ENCODE measurements at places on chromosomes 7 and 10.

- no peak for DNase-seq
Measured at GRCh38 chr7:90625051-90625450, 28.9 kb downstream of the CDK14 start.

DNA sequence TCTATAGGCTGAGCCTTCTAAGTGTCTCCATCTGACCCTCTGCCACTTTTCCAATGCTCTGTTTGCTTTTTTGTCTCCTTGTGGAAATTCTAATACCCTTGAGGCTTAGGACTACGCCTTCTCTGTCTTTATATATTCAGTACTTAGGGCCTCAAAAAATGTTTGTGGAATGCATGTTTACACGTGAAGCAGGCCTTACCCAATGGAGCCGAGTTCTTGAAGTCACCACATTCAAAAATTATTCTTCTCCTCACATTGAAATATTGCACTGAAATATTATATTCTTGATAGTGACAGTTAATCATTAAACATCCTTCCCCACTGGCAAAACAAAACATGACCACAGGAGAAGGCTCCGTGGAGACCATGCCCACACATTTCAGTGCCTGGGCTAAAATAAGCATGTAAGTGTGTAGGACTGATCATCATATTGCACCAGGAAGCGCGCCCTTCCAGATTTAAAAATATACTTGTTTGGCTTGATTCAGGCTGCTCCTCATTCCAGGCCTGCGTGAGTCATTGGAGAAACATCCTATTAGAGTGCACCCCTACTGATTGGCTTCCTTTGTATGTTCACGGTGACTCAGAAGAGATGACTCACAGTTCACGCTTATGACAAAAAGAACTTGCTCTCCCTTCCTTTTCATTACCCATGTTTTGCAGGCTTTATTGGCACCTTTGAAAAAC lies 307.4 kb upstream of the AOAH start:
- peak; percentile 28 for DNase-seq

DNA sequence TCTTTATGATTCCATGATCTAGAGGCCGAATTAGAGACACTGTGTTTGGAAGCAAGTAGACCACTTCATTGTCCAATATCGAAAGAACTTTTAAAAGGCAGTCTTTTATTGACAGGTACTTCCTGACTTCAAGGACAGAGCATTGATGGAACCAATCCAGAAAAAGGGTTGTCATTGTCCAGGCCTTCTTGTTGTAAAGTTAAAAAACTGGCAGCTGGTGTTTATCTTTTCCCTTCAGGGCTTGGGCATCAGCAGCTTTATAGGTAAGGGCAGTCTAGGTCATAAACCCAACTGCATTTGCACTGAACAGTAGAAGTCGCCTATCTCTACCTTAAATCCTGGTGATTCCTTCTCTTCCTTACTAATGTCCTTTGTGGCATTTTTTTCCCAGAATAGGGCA lies 95.6 kb downstream of the ST7 start:
- DNase-seq, result no peak

DNA sequence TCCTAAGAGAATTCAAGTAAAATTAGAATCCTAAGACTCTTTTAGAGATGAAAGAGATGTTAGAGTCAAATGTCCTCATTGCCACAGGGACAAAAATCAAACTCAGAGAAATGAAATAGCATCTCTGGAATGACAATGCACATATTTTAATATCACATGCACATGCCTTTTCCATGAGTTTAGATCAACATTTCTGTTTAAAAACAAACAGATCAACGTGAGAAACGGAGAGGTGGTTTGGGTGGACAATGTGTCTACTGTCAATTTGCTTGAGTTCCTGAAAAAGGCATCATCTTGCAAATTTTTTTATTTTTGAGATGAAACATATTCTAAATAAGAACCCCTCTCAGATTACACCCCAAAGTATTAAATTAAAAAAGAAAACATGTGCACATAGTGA lies 130.0 kb downstream of the CHRM2 start:
- no peak for DNase-seq

- DNase-seq, result no peak
Measured at GRCh38 chr10:126179637-126180036, 208.6 kb downstream of the ADAM12 start.

GRCh38 chr7:40899636-40900507 lies 765.1 kb downstream of the SUGCT start:
- no peak for DNase-seq

DNA sequence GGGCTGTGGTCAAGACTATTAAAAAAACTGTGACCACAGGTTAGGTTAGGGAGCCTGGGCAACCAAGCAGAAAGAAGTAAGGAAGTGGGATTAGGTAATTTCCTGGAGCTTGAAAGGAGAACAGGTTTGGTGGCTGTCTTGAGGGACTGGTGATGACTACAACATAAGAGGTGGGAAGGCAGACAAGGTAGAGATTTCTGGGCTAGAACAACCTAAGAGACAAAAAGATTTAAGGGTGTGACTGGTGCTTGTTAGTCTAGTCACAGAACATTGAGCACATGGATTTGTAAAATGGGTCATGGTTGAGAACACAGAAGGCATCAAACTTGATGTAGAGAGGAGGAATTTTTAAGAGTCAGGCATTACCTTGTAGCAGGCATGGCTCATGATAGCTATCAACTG lies 123.7 kb upstream of the ASAH2 start:
- DNase-seq, result no peak

GRCh38 chr10:103678178-103678526 lies 177.2 kb downstream of the SH3PXD2A start:
- DNase-seq, result peak; percentile 89

DNA sequence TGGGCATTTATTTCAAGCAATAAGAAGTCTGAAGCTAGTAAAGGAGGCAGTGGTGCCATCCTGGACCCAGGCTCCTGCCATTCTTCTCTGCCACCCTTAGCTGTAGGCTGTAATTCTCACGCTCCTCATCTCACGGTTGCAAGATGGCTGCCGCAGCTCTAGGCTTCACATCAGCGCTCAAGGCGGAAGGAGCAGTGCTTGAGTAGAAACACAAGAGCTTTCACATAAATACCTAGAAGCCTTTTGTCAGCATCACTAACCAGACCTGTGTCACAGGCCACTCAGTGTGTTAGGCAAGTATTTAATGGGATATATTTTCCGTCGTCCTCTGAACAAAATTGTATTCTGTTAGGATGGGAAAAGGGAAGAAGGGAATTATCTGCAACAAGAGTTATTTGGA lies 118.9 kb upstream of the KLF14 start:
- no peak for DNase-seq

DNA sequence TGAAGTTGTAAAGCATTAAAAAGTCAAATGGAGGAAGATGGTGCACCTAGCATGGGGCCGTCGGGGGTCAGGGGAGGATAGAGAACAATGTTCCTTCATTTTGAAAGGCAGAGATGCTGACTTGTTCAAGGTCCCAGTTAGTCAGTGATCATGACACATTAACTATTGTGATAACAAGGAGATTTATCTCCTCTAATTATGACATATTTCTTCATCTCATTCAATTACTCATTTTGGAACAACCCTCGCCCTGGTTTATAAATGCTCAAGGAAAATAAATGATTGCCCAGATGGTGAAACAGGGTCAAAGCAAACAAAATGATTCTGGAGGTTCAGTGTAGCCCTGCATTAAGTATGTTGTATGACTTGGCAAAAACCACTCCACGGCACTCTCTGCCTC lies 106.2 kb downstream of the ITIH5 start:
- no peak for DNase-seq

GRCh38 chr10:91520661-91521060 lies 110.5 kb downstream of the HECTD2 start:
- DNase-seq, result no peak

DNA sequence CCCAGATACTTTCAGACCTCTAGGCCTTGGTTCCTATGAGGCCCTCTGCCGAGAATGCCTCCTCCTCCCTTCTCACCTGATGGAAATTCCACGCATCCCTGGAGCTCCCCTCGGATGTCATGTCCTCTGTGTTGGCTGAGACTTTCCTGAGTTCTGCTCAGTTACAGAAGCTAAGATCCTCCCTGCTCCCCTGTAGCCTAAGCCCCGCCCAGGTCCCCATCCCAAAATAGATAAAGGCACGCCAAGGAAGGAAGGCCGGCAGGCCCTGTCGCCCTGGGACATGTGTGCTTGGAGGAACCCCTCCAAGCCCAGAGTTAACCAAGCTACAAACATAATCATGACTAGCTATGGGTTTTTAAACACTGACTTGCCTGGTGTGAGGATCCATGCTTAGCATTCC lies 123.5 kb downstream of the SORBS1 start:
- no peak for DNase-seq
